Activated CD4-positive, CD25-positive, alpha-beta regulatory T cell (primary cell): ENCODE measurements at places on chromosomes 7 and 10.

DNA sequence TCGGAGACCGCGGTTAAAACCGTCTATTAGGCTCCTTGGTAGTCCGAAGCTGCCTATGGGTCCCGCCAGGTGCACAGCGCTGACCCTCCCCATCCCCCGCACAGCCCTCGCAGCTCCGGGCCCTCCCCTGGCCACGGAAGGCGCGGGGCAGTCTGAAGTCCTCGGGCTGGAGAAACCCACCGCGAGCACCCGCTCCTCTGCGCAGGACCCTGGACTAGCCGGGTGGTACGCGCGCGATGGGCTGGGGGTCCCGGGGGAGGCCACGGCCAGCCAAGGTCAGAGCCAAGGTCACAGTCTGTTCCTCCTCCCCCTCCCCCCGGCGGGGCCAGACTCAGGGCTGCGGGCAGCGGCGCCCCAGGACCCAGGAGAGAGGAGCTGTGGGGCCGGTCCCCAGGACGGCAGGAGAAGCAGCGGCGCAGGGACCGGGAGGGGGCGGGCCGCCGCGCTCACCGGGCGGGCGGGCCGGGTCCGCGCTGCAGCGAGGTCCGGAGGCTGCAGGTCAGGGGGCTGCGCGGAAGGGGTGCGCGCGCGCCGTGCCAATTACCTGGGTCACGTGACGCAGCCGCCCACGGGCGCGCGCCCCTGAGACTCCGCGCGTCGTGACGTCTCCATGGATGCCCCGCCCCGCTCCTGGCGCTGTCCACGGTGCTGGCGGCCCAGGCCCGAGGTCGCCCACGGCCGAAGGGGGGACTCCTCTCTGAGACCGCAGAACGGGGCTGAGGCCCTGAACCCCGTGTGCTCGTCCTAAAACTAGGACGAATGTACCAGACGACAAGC lies at the start of gene OGDHL:
Gene OGDHL, minus strand, starts transcription at position 535 of the 777 bp plus-strand sequence. CDS start 3,731 bp downstream, outside the sequence.
- no peak for DNase-seq

DNA sequence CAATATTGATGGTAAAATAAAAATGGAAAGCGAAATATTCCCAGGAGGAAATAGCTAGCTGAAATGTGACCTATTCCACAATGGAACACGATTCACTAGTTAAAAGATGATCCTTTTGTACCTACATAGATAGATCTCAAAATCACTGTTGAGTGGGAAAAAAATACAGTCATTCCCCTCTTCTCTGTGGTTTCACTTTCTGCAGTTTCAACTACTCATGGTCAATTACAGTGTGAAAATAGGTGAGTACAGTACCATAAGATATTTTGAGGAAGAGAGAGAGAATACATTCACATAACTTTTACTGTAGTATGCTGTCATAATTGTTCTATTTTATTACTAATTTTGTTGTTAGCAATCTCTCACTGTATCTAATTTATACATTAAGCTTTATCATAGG lies 56.0 kb upstream of the COL13A1 start:
- no peak for DNase-seq

- DNase-seq, result no peak
Observed at GRCh38 chr7:128172151-128172550, 68.9 kb upstream of the LEP start.

DNA sequence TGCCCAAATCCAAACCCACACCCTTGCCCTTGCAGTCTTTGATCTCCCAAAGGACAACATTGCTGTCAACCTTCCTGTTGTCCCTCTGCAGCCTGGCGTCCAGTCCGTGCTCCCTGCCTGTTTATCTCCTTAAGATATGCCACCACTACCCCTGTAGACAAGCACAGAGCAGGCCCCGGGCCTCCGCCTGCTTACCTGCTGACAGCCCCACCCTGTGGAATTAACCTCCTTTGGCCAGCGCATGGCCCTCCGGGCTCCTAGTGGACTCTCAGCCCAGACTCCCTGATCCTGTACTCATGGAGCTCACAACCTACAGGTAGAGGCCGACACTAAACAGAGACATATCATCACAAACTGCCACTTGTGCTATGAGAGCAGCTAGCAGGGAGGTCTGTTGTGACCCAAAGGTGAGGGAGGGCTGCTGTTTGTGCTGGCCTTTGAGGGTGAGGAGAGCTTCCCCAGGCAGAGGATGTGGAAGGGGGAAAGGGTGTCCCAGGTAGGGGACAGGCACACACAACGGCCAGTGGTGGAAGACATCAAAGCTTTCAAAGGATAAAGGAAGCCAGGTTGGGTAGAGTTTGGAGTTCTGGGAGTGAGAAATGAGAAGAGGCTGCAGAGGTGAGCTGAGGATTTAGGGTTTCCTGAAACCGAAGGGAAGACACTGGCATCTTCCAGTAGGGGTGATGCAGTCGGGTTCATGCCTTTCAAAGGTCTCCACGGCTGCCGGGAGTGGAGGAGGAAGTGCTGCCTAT lies 174.5 kb upstream of the ZMIZ1 start:
- no peak for DNase-seq

GRCh38 chr7:155581107-155581830 lies 34.9 kb upstream of the CNPY1 start:
- DNase-seq, result no peak

DNA sequence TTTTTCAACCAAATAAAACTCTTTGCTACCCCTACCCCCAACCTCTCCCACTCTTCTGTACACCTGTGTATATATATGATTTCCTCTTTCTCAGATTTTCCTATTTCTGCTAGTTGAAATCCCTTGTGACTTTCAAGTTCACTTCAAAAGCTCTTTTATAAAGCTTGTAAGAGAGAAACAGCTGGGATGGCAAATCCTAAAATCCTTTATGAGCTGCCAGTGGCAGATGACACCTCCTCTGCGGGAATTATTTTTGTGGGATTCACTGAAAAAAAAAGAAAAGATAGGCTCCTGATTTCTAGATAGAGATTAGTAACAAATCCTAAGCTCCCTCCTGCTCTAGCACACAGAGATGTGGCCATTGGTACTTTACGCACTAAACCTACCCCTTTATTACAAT lies 92.9 kb downstream of the AHR start:
- no peak for DNase-seq

- DNase-seq, result no peak
Observed at GRCh38 chr10:131848296-131848695, 52.5 kb upstream of the PPP2R2D start.

DNA sequence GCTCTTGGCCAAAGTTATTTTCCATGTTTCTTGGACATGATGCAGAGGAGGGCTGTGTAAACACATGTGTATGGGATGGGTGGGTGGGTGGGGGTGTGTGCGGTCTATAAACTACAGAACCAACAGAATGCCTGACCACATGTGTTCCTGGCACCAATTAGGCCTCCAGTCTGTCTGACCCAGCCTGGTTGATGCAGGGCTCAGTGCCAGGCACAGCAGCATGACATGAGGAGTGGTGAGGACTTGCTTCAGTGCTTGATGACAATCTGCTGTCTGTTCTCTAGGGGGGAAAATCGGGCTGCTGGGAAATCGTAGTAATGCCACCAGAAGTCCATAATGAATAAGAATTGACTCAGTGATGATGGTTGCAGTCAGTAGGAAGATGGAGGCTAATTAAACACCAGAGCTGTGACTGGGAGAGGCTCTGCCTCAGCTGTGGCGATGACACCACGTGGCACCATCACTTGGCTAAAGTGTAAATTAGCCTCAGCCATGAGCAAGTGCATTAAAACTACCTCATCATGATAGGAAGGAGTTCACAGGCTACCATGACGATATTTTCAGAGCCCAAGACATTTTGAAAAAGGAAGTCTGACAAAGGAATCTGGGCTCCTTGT lies 260.1 kb upstream of the PODXL start:
- no peak for DNase-seq

GRCh38 chr7:36939816-36940215 lies 215.5 kb upstream of the AOAH start:
- no peak for DNase-seq

- DNase-seq, result no peak
Observed at GRCh38 chr7:140639366-140640053, 1.1 kb downstream of the DENND2A start.

DNA sequence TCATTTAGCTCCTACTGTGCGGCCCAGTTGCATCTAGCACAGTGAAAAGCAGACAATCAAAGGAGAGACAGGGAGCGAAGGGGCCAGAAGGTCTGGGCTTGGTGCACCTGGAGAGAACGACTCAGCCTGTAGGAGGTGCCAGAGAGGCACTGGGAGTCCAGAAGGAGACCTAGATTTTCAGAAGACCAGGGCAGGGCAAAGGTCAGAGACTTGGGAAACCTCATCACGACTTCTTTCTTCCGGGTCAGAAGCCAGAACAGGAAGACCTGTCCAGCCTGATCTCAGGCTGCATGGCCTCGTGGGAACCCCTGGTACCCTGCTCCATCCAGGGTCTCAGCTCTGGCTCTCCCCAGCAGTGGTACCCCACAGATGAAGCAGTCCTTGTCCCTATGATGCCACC lies 5.2 kb downstream of the AGAP3 start:
- DNase-seq, result no peak

DNA sequence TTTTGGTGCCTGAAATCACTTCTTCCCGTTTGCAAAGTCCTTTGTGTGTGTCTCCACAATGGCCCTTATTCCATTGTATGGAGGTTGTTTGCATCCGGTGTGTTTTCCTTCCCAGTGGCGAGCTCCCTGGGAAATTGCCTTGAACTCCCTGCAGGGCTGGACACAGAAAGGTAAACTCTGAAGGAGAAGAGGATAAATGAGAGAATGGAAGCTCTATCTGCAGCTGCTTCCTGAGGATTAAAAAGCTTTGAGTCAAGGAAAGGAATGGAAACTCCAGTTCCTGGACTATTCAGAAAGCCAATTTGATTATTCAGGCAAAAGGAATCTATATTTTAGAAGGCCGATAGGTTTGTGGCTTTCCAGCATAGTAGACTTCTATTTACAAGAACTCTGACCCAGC lies 4.4 kb upstream of the GRK5 start:
- no peak for DNase-seq

- DNase-seq, result no peak
Observed at GRCh38 chr10:59971915-59972314, 65.6 kb upstream of the CCDC6 start.

DNA sequence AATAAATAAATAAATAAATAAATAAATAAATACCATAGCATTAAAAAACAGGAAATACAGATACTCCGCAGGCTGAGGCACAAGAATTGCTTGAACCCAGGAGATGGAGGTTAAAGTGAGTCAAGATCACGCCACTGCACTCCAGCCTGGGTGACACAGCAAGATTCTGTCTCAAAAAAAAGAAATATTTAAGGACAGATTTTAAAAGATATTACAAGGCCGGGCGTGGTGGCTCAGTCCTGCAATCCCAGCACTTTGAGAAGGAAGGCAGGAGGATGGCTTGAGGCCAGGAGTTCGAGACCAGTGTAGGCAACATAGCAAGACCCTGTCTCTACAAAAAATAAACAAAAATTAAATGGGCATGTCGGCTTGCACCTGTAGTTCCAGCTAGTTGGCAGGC lies 17.5 kb upstream of the SNX8 start:
- DNase-seq, result no peak

- no peak for DNase-seq
Observed at GRCh38 chr10:117805139-117805538, 241.6 kb downstream of the RAB11FIP2 start.

- DNase-seq, result no peak
Observed at GRCh38 chr7:94008537-94008936, 4.4 kb upstream of the BET1 start.

DNA sequence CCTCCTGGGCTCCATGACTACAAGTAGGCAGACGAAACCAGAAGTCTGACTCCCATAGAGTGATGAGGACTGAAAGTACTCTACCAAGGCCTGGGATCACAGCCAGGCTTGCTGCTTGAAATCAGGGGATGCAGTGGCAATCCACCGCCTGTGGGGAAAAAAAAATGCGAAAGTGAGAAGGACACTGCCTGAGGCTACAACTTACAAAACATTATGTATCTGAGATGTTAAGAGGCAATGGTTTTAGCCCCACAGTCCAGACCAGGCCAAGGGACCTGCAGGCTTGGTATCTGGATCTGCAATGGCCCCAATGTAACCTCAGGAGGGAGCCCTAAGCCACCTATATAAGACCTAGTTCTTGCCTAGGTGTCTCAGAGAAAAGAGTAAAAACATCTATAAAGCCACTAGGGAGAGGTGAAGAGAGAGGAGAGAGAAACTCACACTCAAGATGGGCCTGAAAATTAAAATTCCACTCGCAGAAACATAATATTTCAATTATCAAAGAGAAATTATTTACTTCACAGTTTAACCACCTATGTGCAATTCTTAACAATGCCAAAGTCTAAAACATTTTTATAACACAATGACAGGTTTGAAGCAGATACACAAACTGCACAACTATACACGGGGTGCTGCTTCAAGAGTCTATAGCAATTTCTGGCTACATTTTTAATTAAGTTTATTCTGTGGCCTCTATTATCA lies 13.9 kb downstream of the DNAJC1 start:
- no peak for DNase-seq

DNA sequence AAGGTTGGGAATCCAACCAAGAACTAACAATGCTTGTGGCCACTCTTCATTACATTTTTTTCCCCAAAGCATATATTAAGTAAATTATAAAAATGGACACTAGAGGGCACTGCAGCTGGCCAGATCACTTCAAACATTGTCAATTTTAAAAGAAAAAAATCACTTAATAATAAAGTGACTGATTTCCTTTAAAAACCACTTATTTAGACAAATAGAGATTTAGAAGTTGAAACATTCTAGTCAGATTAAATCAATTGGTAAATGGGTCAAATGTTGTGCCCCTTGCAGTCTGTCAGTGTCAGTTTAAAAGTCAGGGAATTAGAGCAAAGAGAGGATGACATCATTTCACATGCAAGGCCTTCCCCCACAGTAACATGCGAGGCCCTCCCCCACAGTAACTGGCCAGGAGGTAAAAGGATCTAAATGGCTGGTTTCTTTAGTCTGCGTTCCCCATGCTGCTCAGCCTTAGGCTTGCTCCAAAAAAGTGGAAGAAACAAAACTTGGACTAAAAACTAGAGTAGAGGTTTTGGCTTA lies 177.9 kb downstream of the SKAP2 start:
- no peak for DNase-seq

DNA sequence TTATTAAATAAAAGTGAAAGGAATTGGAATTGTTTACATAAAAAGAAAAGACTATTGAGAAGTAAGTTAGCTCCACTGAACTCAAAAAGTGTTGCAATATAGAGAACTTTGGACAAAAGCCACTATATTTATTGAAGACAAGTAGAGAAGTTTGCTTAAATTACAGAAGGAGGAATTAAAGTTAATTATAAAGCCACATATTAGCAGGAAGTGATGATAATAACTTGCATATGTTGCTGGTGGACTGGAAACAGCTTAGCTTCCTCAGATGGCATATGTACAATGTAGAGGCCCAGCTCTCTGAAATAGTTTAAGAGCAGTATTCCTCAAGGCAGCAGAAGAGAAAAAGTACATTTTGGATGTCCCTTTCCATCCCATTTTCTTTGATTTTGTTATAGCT lies 400.7 kb downstream of the GATA3 start:
- no peak for DNase-seq

DNA sequence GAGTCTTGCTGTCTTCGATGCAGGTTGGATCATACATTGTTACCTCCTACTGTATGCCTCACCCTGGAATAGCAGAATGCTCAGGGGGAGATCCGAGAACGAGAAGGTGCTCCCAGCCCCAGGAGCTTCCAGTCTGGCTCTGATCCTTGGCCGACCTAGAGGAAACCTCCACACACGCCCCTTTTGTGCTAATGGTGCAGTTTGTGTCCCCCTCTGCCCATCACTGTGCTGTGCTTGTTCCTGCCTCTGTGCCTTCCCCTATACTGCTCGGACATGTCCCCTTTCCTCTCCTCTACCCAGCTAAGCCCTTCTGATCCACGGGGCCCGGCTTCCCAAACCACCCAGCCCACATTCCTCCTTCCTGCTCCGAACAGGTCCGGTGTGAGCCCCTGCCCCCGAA lies 32.5 kb downstream of the ZNF775 start:
- DNase-seq, result no peak
